ENCODE measurements at places on chromosomes 13 and 19. TPM values are rescaled to one million over a fixed set of nuclear protein-coding genes. Genes with fewer than 3 reads are reported as not detected.

ACER1 gene
- total RNA-seq: not detected

ZNF790 gene
- total RNA-seq: 3.0 TPM

PEPD gene
- 70.9 TPM for total RNA-seq

CCDC169 gene
- 2.4 TPM for total RNA-seq

UBL5 gene
- total RNA-seq: 433 TPM

BTBD2 gene
- total RNA-seq: 95.6 TPM

MAB21L1 gene
- total RNA-seq: 42.6 TPM

ZNF20 gene
- 3.8 TPM for total RNA-seq

Measured in HFFc6 (cell line).